ENCODE measurements at places on chromosomes 12 and 14.

DNA sequence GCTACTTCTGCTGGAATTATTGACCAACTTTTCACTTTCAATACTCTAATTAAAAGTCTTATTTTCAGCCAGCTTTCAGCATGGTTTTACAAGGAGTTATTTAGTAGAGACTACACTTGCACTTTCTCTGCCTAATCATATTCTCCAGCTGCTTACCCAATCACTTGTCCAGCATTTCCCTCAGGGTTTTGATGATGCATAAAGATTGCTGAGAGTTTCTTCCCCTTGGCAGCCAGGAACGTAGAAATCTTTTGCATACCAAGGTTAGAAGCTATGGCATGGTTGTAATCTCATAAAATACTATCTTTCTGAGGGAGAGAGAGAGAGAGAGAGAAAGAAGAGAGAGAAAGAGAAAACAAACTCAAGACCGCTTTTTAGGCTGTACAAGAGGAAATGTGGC is 10.8 kb downstream of the OR4Q3 start:
- DNase-seq: no peak

DNA sequence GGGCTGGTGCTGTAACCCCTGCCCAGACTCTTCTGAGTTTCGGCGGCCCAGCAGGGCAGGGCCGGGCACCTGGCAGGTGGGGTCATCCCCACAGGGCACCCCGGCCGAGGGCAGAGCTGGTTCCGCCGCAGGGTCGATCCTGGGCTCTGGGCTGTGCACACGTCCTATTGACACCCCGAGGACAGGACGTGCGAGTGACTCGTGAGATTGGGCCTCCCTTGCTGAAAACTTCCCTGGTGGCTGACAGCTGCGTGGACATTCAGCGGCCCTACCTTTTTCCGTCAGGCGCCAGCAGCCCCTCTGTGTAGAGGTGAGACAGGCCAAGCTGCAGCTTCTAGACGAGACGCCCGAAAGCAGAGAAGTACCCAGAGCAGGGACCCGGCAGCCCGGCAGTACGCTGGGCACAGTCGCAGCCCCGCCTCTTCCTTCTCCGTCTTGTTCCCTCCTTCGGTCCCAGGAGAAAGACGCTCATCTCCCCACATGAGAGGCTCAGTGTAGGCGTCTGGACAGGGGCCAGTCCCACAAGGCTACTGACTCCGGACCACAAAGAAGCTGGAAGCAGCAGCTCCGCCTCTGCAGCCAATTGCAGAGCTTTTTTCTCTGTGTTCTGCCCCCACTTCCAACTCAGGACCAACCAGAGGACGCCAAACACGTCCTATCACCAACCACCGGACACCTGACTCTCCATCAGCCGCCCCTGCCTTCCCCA is at the start of gene LRCOL1:
Gene LRCOL1, minus strand, starts transcription at position 532 of the 709 bp plus-strand sequence. CDS start 4,331 bp downstream, outside the sequence.
- DNase-seq: no peak

GRCh38 chr14:55075628-55076175 is 24.3 kb downstream of the MAPK1IP1L start:
- DNase-seq: no peak

- DNase-seq: no peak
Measured at GRCh38 chr14:56543436-56543835, 36.2 kb upstream of the TMEM260 start.

DNA sequence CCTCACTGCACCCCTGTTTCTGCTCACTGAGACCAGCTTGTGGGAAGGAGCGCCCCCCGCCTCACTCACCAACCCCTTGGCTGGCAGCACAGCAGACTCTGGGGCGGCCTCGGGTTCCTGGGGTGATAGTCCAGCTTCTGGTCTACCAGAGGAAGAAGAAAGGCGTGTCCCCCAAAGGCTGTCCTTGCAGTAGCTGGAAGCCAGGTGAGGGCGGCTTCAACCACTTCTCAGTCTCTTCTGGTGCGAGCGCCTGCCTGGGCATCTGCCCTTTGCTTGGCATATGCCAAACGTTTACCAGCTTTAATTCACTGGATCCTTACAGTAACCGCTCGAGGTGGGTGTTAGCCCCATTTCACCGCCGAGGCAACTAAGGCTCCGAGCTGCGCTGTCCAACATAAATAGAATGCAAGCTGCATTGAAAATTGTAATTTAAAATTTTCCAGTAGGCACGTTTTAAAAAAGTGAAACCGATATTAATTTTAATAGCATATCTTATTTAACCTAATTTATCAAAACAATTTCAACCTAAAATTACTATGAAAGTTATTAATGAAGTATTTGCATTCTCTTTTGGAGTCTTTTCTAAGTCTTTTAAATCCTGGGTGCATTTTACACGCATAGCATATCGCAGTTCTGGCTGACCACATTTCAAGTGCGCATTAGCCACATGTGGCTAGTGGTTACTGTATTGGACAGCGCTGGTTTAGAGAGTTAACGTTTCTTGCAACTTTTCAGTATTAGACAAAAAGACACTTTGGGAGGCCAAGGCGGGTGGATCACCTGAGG is 872 bp downstream of the FAM177A1 start:
- DNase-seq: no peak

- no peak for DNase-seq
Measured at GRCh38 chr12:90969346-90969745, 14.4 kb upstream of the CCER1 start.

All from stimulated activated naive CD8-positive, alpha-beta T cell treated with anti-CD3 and anti-CD28 coated beads, Interleukin-15, amount 100 ng/mL, for 72 hours (primary cell).